Fibroblast of lung (primary cell): ENCODE measurements at places on chromosomes 3 and 15. TPM values are rescaled to one million over a fixed set of nuclear protein-coding genes. Genes with fewer than 3 reads are reported as not detected.

Gene SETMAR
- total RNA-seq: 13.9 and 14.1 TPM in 2 replicates

Gene GATA2
- 0.51 and 0.83 TPM in 2 replicates for total RNA-seq

Gene CLDN1
- total RNA-seq: 2.6 and 7.1 TPM in 2 replicates

Gene DLL4
- under 0.01 TPM in 2 replicates for total RNA-seq

Gene UBR1
- 32.6 and 45.6 TPM in 2 replicates for total RNA-seq

Gene SLC41A3
- 49.4 and 52.4 TPM in 2 replicates for total RNA-seq

Gene BNC1
- 7.7 and 14.2 TPM in 2 replicates for total RNA-seq

Gene CKMT1B
- total RNA-seq: not detected in 2 replicates

Gene HRG
- not detected in 2 replicates for total RNA-seq

Gene INSYN1
- total RNA-seq: 1.2 and 1.3 TPM in 2 replicates

Gene WWTR1
- total RNA-seq: 13.7 and 14.1 TPM in 2 replicates

Gene CCDC80
- 153 and 366 TPM in 2 replicates for total RNA-seq

Gene IL12A
- 27.2 and 72.5 TPM in 2 replicates for total RNA-seq

Gene GOLGA6B
- total RNA-seq: not detected in 2 replicates

Gene ROPN1
- not detected in 2 replicates for total RNA-seq

Gene RBM5
- total RNA-seq: 156 and 174 TPM in 2 replicates

Gene CMTM7
- total RNA-seq: 3.3 and 3.5 TPM in 2 replicates

Gene PP2D1
- total RNA-seq: not detected in 2 replicates

Gene RTP1
- total RNA-seq: under 0.01 TPM in 1 of 2 replicates, not detected in the other

Gene SAMMSON
- under 0.01 TPM in 2 replicates for total RNA-seq

Gene FAM227B
- 5.4 and 9.7 TPM in 2 replicates for total RNA-seq

Gene FMN1
- 27.7 and 43.8 TPM in 2 replicates for total RNA-seq

Gene TRH
- not detected in 2 replicates for total RNA-seq

Gene AP2M1
- total RNA-seq: 362 and 430 TPM in 2 replicates

Gene SEMA3F
- total RNA-seq: 9.7 and 10.3 TPM in 2 replicates

Gene IGDCC3
- total RNA-seq: not detected in 2 replicates

Gene ANKRD63
- not detected in 2 replicates for total RNA-seq

Gene ARPIN
- 13.2 and 13.9 TPM in 2 replicates for total RNA-seq

Gene LTF
- total RNA-seq: not detected in 2 replicates

Gene KATNBL1
- 35.0 and 39.8 TPM in 2 replicates for total RNA-seq

Gene FANCD2
- total RNA-seq: 2.1 and 7.1 TPM in 2 replicates

Gene OR5K2
- total RNA-seq: not detected in 2 replicates

Gene HTR3D
- total RNA-seq: not detected in 2 replicates

Gene MBNL1
- 196 and 213 TPM in 2 replicates for total RNA-seq

Gene SYNPR
- not detected in 2 replicates for total RNA-seq

Gene CLEC3B
- 20.0 and 56.3 TPM in 2 replicates for total RNA-seq

Gene PTPRG
- total RNA-seq: 64.5 and 97.9 TPM in 2 replicates

Gene ANXA2
- total RNA-seq: 1,250 and 2,754 TPM in 2 replicates

Gene PLSCR4
- 25.7 and 36.7 TPM in 2 replicates for total RNA-seq

Gene ZNF619
- 8.7 and 9.6 TPM in 2 replicates for total RNA-seq

Gene DNAH1
- total RNA-seq: 1.8 and 3.0 TPM in 2 replicates

Gene GOLGA8M
- 0.26 and 1.2 TPM in 2 replicates for total RNA-seq

Gene CGNL1
- 4.4 and 6.1 TPM in 2 replicates for total RNA-seq

Gene HACL1
- total RNA-seq: 16.4 and 20.6 TPM in 2 replicates

Gene PLA1A
- under 0.01 and 0.26 TPM in 2 replicates for total RNA-seq

Gene GOLGA8G
- total RNA-seq: not detected in 2 replicates
